ENCODE measurements at places on chromosomes 13 and 19.

DNA sequence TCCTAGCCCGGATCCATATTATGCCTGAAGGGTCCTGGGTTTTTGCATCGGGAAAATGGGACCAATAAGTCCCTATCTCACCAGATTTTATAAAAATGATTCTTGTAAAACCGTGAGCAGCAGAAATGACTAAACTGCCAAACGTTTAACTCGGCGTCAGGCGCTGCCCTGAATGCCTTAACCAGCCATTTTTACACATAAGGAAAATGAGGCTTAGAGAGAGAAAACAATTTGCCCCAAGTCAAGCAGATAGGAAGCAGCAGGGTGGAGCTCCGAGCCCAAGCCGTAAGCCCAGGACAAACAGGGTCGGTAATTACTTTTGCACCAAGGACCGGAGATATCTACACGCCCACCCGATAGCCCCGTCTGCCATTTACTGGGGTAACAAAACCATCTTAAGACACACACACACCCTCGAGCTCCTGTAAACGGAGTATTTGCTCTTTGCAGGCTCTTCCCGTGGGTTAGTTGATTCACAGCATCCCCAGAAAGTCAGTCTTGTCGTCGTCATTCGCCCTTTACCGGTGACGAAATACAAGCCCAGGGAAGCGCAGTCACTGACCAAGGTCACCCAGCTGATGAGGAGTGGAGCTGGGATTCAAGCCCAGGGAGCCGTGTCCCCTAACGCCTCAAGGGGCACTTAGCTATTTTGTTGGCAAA is 16.0 kb upstream of the MRI1 start:
- DNase-seq: no peak

- DNase-seq: no peak
Measured at GRCh38 chr19:39796000-39796498, 17.4 kb downstream of the LEUTX start.

DNA sequence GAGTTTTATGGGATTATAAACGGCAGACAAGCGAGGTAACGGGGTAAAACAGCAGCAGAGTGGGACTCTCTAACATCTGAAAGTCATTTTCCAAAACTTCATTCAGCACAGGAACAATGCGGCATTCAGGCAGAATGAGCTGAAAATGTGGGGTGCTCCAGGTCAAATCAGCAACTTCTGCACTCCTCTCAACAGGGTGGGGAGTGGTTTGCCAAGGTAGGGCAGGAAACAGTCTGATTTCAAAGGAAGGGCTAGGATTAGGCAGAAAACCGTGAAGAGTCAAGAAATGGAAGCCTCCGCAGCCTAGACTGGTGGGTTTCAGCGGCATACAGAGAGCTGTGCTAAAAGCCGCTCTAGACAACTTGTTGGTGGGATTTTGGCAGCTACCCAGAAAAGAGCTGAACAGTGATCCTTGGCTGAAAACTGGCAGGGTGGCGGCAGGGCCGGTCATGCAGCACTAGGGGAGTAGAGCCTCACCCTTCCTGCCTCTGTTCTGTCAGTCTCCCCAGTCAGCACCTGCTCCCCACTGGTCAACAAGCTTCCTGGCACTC is 154.2 kb upstream of the KLF12 start:
- DNase-seq: peak; percentile 57

DNA sequence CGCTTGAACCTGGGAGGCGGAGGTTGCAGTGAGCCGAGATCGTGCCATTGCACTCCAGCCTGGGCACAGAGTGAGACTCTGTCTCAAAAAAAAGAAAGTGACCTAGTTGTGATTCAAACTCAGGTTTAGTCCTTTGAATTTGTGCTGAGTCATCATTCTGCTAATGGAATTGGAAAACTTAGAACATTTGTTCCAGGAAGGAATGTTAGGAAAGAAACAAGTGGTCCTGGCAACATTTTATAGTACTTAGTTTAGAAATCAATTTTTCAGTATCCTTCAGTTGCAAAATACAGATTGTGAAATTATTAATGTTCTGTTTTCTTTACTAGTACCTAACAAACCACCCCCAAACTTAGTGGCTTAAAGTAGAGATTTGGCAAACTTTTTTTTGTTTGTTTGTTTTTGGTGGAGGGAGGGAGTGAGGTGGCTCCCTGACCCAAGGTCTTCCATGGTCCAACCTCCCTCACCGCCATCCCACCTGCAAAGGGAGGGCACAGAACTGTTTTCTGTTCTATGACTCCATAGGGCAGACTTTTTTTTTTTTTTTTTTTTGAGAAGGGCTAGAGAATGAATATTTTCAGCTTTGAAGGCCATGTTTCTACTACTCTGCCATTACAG is 9.2 kb upstream of the SULT2A1 start:
- no peak for DNase-seq

- DNase-seq: peak; percentile 18
Measured at GRCh38 chr19:15238639-15239155, 6.4 kb upstream of the EPHX3 start.

DNA sequence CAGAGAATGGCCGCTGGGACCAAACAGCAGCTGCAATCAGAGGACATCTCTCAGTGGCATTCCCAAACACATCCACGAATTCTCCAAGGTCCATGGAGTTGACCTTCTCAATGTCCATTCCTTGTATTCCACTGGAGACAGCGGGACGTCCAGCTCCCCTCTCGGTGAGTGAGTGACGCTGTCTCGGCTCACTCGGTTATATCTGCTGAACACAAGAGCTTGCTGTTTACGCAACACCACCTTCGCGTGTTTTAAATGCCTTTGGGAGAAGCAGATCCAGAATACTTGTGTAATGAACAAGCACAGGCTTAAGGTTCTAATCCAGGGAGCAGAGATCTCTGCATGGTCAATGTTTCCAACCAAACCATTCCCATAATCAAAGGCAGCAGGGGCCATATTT is at the start of gene URAD:
URAD (minus strand) TSS at position 174 of the 400 bp plus-strand sequence; CDS start at position 118, 56 bp downstream.
- no peak for DNase-seq

DNA sequence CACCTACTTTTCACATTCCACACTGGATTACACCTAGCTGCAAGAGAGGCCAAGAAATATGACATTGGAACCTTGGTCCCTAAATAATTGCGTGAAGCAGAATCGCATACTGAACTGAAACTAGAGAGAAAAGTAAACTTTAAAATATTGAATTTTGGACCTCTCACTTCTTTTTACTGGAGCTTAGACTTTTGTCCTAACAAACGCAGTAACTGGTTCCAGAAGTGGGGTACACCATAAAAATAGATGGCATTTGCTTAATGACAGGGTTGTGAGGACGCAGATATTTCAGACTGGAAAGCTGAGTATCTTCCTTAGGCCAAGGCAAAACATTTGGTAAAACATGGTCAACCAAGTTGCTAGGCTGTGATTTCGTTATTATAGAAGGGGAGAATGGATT is 19.2 kb upstream of the TPM4 start:
- no peak for DNase-seq

DNA sequence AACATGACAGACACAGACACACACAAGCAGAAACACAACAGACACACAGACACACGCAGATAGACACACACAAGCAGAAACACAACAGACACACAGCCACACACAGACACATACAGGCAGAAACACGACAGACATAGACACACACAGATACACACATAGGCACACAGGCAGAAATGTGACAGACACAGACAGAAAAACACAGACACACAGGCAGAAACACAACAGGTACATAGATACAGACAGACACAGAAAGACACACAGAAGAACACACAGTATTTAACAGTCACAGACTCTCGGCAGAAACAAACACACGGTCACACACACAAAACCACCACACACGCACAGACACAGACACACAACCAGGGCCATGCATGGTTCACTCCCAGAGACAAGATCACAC is 905 bp downstream of the TBXA2R start:
- no peak for DNase-seq

DNA sequence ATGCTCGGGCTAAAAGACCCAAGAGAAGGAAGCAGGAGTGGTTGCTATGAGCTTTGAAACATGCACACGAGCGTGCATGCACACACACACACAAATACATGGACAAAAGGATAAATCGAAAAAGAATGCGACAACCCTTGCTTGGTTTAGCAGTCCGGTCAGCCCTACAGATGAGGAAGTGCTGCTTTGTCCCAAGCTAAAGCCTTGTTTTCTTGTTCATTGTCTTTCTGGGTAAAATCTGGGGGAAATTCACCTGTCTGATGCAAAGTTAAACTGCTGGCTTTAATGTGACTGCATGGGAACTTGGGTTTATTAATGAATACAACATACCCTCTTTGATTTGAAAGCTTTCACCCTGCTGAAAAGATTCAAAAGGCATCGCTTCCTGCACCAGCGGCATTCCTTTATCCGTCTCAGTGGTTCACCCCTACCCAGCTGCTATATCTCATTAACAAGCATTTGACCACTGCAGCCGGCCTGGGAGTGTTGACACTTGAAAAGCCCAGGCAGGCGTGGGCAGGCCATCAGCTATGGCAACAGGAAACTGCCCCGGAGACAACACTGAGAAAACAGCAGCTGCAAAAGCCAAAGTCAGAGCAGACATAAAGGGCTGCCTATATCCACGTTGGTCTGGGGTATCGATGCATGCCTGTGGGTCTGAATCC is 301.7 kb downstream of the NDFIP2 start:
- peak; percentile 30 for DNase-seq

GRCh38 chr19:31770223-31770622 is 421.0 kb upstream of the TSHZ3 start:
- DNase-seq: no peak

DNA sequence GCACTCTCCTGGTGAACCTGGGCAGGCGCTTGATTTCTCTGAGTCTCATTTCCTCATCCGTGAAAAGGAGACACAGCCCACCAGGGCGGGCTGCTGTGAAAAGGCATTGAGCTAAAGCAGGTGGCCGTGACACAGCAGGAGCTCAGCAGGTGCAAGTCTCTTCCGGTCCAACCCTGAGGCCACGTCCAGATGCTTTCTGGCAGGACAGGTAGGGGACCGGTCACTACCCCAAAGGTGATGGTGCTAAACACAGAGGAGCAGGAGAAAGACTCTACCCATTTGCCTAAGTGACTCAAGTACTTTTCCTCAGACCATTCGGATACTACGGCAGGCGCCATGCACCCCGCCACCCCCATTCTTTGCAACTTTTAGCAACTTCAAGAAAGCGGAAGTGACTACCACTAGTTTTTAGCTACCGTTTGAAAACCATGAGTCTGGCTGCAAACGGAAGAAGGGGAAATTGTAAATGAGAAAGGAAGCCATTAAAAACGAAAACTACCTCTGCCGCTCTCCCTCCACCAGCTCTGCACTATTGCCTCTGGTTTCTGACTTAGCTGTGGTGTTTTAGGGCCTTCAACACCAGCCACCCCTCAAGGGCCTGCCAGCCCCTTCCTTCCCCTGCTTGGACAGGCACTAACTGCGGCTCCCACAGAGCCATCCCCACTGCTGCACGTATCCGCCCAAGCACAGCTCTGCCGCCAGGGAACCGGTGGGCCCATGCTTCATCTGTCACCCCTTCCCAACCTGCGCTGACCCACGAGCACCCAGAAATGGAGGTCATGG is 4.8 kb downstream of the PPP6R1 start:
- DNase-seq: no peak

DNA sequence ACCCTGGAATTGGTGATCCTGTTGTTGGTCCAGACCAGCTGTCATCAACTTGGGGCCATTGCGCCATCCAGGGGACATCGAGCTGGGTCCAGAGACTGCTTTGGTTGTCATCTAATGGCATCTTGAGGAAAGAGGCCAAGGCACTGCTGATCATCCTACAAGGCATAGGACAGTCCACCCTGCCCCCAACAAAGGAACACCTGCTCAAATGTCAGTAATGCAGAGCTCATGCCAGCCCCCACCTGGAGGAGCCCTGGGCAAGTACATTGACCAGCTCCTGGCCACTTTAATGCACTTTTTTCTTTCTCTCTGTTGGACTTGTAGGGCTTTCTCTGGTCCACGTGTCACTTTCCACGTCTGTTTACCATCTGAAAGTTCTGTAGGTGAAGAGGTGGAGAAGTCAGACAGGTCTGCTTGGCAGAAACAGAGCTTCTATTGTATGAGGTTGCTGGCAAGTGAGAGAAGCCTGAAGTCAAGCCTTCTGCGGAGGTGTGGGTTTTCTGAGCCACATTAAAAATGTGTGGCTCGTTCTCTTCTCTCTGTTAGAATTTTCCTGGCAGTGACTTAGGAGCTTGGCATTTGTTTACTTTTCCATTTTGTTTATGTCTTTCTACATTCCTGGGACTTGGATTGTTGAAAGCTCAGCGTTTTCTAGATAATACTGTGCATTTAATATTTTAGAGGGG is 124.0 kb upstream of the RNF113B start:
- no peak for DNase-seq

- peak; percentile 40 for DNase-seq
Measured at GRCh38 chr19:17475541-17476115, 5.3 kb downstream of the SLC27A1 start.

DNA sequence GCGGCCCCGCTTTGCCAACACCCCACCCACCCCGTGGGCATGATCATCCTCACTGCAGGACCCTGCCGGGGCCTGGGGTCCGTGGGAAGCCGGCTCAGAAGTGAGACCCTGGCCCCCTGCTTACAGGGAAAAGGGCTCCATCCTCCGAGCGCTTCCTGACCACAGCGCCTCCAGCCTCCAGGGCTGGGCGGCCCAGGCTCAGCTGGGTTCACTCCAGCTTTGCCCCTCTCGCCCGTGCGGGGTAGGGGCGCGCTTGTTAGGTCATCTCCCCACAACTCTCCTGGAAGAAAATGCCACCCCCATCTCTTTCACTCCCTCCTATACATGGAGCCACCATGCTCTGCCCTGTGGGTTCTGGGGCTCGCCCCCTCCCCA is 6.6 kb upstream of the C1QTNF9B start:
- no peak for DNase-seq

DNA sequence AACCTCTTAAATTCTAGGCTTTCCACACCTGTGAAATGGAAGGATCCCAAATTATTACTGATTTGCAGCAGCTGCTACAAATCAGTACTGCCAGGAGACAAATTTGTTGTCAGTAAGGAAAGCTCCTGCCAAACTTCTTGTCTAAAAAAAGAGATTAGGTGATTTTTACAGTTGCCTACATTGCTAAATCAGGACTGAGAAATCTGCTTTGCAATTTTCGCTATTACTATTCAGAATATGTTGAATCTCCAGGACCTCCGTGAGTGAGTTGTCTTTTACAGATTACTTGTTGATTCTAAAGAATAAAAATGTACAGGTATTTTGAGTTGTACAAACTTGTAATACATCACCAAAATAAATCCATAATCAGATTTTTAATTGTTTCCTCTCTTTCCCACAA is 1815.9 kb downstream of the PCDH9 start:
- DNase-seq: no peak

GRCh38 chr19:46367426-46367825 is 20.5 kb downstream of the PPP5C start:
- DNase-seq: no peak

- DNase-seq: no peak
Measured at GRCh38 chr19:43741075-43741825, 13.5 kb downstream of the SMG9 start.

GRCh38 chr13:33132644-33133440 is 116.6 kb downstream of the KL start:
- DNase-seq: no peak

- no peak for DNase-seq
Measured at GRCh38 chr13:41916173-41916954, 44.5 kb downstream of the VWA8 start.

- DNase-seq: no peak
Measured at GRCh38 chr13:78709028-78709427, 50.1 kb upstream of the OBI1 start.
